ENCODE measurements at places on chromosomes 6 and 20. TPM values are rescaled to one million over a fixed set of nuclear protein-coding genes. Genes with fewer than 3 reads are reported as not detected.

The RAB32 gene
- 41.3 TPM for polyA plus RNA-seq

The GJA10 gene
- polyA plus RNA-seq: not detected

The MAS1 gene
- 0.02 TPM for polyA plus RNA-seq

The SMLR1 gene
- 0.02 TPM for polyA plus RNA-seq

The PTGIS gene
- 3.3 TPM for polyA plus RNA-seq

DNA sequence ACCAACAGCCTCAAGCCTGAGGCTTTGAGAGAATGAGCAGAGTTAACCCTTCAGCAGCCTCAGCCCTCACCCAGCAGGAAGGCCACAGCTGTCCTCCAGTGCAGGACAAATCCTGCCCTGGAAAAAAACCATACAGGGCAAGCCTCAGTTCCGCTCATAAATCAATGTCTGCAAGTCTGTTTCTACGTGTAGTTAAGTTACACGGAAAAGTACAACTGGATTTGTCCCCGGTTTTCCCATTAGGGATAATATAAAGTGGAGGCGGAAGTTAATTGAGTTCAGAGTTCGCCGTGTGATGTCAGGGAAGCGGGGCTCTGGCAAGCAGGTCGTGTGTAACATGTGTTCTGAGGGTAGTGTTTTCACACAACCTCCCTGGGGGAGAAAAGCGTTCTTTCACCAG lies 44.2 kb upstream of the EYA2 start:
- no peak for DNase-seq
- no peaks in the 10 kb centered on the region for H3K36me3 ChIP-seq
- no peak overlapping the region for H3K4me3 ChIP-seq
- no peaks in the 10 kb centered on the region for H3K27me3 ChIP-seq
- H3K4me1 ChIP-seq: no peaks in the 10 kb centered on the region

DNA sequence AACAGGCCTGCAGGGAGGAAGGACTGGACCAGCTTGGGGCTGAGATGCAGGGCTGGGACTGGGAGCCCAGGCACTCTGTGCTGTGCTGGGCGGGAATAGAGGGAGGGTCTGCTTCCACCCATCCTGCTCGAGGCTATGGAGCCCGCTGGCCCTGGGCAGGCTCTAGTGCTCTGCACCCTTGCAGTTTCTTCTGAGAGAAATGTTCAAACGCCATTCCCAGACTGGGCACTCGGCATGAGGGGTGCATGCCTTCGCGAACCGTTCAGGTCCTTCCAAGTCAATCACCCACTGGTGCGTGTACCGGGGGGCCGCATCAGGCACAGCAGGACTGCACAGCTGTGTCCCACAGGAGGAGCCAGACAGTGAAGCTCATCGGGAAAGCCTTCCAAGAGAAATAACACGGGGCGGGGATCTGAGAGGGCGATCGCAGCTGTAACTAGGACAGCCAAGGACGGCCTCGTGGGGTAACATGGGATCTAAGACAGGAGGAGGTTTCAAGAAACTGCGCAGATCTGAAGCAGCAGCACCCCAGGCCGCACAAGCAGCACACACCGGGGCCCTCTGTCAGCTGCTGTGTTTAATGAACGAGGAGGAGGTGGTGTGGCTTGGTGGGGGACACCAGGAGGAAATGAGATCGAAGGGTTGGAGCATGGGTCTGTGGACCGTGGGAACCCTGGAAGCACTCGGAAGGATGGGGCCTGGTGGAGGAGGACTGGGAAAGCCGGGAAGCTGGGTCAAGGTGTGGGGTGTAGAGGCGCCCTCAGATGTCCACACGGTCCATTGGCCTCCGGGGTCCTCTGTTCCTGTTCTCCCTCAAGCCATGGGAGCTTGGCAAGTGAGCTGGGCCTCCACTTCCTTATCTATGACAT lies 26.1 kb upstream of the PYGB start:
- no peak overlapping the region for H3K27ac ChIP-seq
- peaks cover 23% of the 10 kb centered on the region for H3K36me3 ChIP-seq
- no peaks in the 10 kb centered on the region for H3K27me3 ChIP-seq
- no peak overlapping the region for H3K4me3 ChIP-seq
- peaks cover 9% of the 10 kb centered on the region for H3K4me1 ChIP-seq

DNA sequence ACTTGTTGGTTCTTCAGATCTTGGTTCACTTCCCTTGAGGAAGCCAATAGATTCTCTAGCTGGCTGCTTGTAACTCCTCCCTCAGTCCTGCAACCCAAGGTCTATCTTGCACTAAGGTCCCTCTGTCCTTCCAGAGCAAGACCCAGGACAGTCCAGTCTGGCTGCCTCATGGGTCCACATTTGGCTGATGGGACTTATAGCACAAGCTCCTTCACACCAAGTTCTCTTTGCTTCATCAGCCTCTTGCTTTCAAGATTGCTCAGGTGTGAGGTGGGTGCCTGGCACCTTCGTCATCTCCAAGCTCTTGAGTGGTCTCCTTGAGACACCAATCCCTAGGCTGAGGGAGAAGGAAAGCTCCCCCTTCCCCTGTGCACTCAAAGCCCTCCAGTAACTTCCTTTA lies 28.3 kb downstream of the NSFL1C start:
- H3K4me1 ChIP-seq: peaks cover 14% of the 10 kb centered on the region
- H3K27me3 ChIP-seq: no peaks in the 10 kb centered on the region
- peaks cover 19% of the 10 kb centered on the region for H3K36me3 ChIP-seq
- DNase-seq: no peak

GRCh38 chr20:41316051-41316450 lies 1.5 kb downstream of the ZHX3 start:
- no peak for DNase-seq
- H3K36me3 ChIP-seq: no peaks in the 10 kb centered on the region
- H3K4me3 ChIP-seq: no peak overlapping the region
- peaks cover 12% of the 10 kb centered on the region for H3K4me1 ChIP-seq
- H3K27ac ChIP-seq: no peak overlapping the region

GRCh38 chr6:90195094-90195829 lies 101.4 kb downstream of the BACH2 start:
- H3K4me3 ChIP-seq: no peak overlapping the region
- no peak for DNase-seq
- H3K4me1 ChIP-seq: no peaks in the 10 kb centered on the region
- no peaks in the 10 kb centered on the region for H3K27me3 ChIP-seq
- peaks cover 21% of the 10 kb centered on the region for H3K36me3 ChIP-seq

DNA sequence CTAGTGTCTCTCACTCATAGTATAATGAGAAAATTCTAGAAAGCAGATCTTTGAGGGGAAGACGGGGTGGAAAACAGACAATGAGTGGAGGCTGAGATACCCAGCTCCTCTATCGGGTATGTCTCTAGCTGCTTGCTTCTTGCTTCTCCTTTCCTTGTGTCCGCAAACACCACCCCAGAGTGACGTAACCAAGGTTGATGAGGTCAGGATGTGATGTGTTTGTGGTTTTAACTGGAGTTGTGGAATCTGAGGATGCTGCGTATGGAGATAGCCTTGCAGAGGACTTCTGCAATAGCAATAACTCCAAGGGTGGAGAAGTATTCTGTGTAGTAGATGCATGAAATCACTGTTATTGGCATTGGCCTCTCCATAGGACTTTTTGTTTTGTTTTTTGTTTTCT lies 132.7 kb upstream of the IFNGR1 start:
- H3K36me3 ChIP-seq: no peaks in the 10 kb centered on the region
- H3K27ac ChIP-seq: no peak overlapping the region
- peaks cover 2% of the 10 kb centered on the region for H3K27me3 ChIP-seq
- no peak overlapping the region for H3K4me3 ChIP-seq
- DNase-seq: no peak

- H3K4me1 ChIP-seq: no peaks in the 10 kb centered on the region
- no peak overlapping the region for H3K4me3 ChIP-seq
- no peak overlapping the region for H3K27ac ChIP-seq
- H3K36me3 ChIP-seq: no peaks in the 10 kb centered on the region
Measured at GRCh38 chr20:61057443-61058121, 194.5 kb upstream of the CDH4 start.

DNA sequence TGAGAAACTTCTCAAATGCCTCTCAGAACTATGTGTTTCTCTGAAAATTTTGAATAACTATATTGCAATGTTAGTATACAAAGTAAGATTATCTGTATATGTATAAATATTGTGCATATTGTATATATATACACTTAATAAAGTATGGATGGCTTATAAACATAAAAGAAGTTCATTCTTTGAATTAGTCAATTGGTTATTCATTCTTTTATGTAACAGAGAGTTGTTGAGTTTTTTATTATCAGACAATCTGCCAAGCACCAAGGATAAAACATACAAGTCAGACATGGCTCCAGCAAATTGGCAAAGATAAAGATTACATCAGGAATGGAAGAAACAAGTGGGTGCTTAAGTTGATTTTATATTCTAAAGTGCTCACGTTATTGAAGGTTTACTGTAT lies 289.1 kb upstream of the EYS start:
- no peaks in the 10 kb centered on the region for H3K27me3 ChIP-seq
- H3K36me3 ChIP-seq: no peaks in the 10 kb centered on the region
- H3K4me3 ChIP-seq: no peak overlapping the region
- DNase-seq: no peak
- no peaks in the 10 kb centered on the region for H3K4me1 ChIP-seq
- H3K27ac ChIP-seq: no peak overlapping the region

GRCh38 chr20:16771213-16771612 lies 23.1 kb downstream of the OTOR start:
- no peak overlapping the region for H3K4me3 ChIP-seq
- no peak for DNase-seq
- H3K27me3 ChIP-seq: no peaks in the 10 kb centered on the region

- H3K36me3 ChIP-seq: peaks cover 59% of the 10 kb centered on the region
- H3K27ac ChIP-seq: no peak overlapping the region
- no peaks in the 10 kb centered on the region for H3K27me3 ChIP-seq
Measured at GRCh38 chr6:30196376-30196775, 16.8 kb downstream of the TRIM26 start.

DNA sequence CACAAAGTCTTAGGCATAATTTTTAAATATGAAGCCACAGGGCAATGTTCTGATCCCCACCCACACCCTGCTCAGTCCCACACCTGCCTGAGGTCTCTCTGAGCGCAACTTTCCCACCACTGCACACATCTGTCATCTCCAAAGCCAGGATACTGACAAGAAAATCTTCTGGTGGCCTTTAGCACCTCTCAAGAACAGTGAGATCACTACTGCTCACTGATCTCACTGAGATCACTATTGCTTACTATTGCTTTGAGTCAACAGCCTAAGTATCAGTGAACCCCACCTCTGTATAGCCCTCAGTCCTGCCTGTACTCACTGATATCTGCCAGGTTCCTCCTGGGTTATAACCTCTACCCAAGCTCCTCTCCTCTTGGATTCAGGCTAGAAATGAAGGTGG lies 6.4 kb downstream of the TNFRSF21 start:
- no peaks in the 10 kb centered on the region for H3K36me3 ChIP-seq
- peak overlapping the region; percentile 13 for H3K27ac ChIP-seq
- H3K27me3 ChIP-seq: no peaks in the 10 kb centered on the region
- H3K4me1 ChIP-seq: peaks cover 35% of the 10 kb centered on the region

GRCh38 chr6:52894285-52894684 lies 15.2 kb downstream of the GSTA3 start:
- H3K4me3 ChIP-seq: no peak overlapping the region
- H3K27me3 ChIP-seq: no peaks in the 10 kb centered on the region
- no peaks in the 10 kb centered on the region for H3K4me1 ChIP-seq
- H3K36me3 ChIP-seq: no peaks in the 10 kb centered on the region
- no peak for DNase-seq

DNA sequence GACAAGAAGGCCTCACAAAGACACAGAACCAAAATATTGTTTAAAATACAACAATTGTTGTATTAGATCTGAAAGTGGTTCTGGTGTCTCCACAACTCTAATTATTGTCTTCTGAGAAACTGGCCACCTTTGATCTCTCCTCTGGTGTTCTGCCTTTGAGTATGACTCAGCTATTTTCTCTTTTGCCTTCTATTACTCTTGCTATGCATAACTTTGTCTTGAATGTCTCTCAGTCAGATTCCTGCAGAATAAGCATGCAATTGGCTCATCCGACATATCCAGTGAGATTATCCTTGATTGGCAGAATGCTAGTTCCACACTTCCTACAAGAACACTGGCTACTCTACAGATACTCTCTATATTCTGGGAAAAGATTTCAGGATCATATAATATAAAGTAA lies 14.3 kb upstream of the EPM2A start:
- H3K4me3 ChIP-seq: no peak overlapping the region
- H3K4me1 ChIP-seq: no peaks in the 10 kb centered on the region
- H3K27me3 ChIP-seq: no peaks in the 10 kb centered on the region
- no peaks in the 10 kb centered on the region for H3K36me3 ChIP-seq
- DNase-seq: peak; percentile 34

- H3K27ac ChIP-seq: no peak overlapping the region
- H3K4me3 ChIP-seq: no peak overlapping the region
- H3K27me3 ChIP-seq: no peaks in the 10 kb centered on the region
- no peak for DNase-seq
- peaks cover 19% of the 10 kb centered on the region for H3K36me3 ChIP-seq
Measured at GRCh38 chr6:157106487-157106886, 216.8 kb downstream of the TMEM242 start.

DNA sequence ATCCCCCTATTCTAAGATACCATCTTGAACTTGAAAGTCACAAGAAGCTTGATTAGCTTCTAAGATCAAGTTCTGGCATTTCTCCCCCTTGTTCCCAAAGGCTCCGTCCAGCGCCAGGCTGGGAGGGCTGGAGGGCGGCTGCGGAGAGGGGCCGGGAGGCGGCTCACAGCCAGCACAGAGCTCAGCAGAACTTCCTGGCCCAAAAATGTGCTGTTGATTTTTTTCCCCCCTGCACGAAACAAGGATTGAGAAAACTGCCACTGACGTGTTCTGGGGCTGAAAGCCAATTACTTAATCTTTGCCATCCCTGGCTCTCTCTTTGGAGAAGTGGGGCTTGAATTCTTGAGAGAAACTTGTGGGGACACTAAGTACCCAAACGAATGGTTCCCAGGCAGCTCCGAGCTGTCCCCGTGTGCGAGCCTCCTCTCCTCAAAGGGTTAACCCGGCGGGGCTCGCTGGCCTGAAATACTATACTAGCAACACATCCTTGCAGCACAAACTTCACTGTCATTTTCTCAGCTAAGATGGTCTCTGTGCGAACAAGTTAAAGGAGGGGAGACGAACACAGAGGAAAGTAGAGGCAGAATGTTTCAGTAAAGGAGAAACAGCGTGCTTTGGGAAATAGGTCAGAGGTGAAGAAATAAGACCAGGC lies 452 bp downstream of the TRAF3IP2 start:
- H3K27ac ChIP-seq: peak overlapping the region; percentile 96
- peaks cover 3% of the 10 kb centered on the region for H3K36me3 ChIP-seq
- no peaks in the 10 kb centered on the region for H3K27me3 ChIP-seq
- peaks cover 9% of the 10 kb centered on the region for H3K4me1 ChIP-seq
- H3K4me3 ChIP-seq: peak overlapping the region; percentile 64

GRCh38 chr20:44154521-44155001 lies 32.4 kb downstream of the JPH2 start:
- H3K27ac ChIP-seq: no peak overlapping the region
- H3K36me3 ChIP-seq: no peaks in the 10 kb centered on the region
- no peaks in the 10 kb centered on the region for H3K4me1 ChIP-seq
- no peak for DNase-seq
- H3K4me3 ChIP-seq: no peak overlapping the region

Measured in thymus (tissue), 14 donors.